ENCODE measurements at places on chromosomes 6 and 20.

GRCh38 chr6:43241446-43241845 lies 1.8 kb upstream of the TTBK1 start:
- no peak for DNase-seq

DNA sequence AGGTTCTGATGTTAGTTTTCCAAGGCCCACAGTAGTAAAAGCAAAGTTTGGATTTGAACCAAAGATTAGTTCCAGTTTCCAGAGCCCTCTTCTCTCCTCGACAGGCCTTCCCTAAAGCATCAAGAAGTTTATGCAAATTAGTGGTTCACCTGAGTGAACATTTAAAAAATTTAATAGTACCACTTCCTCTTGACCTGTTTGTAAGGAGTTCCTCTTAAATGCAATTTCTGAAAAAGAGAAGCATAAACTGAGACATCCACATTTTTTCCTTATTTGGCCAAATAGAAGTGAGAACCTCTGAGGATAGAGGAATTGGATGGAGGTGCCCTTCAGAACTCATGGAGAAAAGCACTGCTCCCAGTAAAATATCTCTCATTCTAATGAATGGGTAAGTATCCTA lies 1.2 kb upstream of the DSE start:
- DNase-seq, result no peak

DNA sequence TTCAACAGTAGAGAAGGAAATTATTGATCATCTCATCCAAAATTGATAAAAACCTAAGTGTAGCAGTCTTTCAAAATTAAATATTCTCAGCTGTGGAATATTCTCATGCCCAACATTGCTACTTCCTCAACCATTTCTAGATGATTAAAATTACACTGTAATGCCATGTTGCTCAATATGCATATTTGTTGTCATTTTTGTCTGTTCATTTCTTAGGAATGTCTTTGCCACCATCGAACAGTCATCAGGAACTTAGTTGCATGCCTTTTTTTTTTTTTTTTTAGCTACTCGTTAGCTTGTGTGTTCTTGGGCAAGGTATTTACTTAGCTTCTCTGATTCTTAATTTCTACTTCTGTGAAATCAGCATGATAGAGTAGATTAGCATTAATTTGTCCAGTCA lies 188.6 kb downstream of the DTNBP1 start:
- DNase-seq, result no peak

GRCh38 chr20:59678288-59678687 lies 73.9 kb downstream of the PHACTR3 start:
- DNase-seq, result peak; percentile 45

DNA sequence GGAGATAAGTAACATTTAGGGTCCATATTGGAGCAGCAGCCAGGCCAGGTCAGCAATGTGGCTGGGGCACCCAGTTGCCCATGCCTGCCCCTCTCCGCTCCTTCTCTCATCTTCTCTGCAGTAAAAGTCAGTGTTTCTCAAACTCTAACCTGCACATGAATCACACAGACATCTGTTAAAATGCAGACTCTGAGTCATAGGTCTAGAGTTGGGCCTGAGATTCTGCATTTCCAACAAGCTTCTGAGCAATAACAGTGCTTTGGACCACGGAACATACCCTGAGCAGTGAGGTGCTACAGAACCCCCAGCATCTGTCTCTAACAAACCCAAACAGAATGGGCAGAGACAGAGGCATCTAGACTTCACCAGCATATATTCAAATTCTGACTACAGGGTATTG lies 10.1 kb downstream of the PHF10 start:
- DNase-seq, result no peak

DNA sequence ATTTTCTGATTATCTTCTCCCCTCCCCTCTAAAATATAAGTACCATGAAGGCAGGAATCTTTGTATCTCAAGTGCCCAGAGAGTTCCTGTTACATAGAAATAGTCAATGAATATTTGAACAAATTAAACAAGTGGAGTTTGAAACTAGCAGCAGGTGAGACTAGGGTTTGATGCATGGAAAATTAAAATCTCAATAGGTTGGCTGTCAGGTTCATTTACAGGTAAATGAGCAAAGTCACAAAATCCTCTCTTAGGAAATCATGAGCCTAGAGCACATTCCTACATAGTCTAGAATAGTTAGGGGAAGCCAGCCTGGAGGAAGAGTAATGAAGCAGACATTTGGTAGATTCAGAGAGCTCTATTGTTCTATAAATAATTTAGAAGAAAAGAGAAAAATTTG lies 140.4 kb downstream of the HS3ST5 start:
- no peak for DNase-seq

- peak; percentile 60 for DNase-seq
Measured at GRCh38 chr20:7189231-7189630, 421.7 kb downstream of the BMP2 start.

DNA sequence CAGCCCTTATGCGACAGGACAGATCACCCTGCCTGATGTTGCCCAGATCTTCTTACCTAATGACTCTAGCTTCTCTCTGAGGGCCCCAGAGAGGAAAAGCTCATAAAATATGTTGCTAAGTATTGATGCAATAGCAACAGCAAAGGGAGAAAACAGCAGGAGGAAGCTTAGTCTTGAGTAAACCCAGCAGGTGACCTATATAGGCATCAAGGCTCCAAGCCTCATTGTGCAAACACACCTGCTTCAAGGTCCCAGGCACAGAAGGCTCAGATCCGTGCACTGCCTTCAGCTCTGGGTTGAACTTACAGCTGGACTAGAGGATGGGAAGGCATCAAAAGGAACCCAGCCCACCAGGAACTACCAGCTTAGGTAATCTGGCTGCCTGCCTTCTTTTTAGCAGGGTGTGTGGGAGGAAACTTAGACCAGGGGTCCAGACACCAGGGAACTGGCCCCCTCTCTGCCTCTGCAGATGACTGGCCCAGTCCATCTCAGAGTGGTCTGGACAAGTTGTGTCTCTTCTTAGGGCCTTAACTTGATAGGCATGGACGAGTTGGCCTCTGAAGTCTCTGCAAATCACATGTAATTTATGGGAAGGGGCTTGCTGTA lies 34.4 kb downstream of the TGM3 start:
- no peak for DNase-seq

- no peak for DNase-seq
Measured at GRCh38 chr6:132392792-132393191, 8.5 kb downstream of the MOXD1 start.

DNA sequence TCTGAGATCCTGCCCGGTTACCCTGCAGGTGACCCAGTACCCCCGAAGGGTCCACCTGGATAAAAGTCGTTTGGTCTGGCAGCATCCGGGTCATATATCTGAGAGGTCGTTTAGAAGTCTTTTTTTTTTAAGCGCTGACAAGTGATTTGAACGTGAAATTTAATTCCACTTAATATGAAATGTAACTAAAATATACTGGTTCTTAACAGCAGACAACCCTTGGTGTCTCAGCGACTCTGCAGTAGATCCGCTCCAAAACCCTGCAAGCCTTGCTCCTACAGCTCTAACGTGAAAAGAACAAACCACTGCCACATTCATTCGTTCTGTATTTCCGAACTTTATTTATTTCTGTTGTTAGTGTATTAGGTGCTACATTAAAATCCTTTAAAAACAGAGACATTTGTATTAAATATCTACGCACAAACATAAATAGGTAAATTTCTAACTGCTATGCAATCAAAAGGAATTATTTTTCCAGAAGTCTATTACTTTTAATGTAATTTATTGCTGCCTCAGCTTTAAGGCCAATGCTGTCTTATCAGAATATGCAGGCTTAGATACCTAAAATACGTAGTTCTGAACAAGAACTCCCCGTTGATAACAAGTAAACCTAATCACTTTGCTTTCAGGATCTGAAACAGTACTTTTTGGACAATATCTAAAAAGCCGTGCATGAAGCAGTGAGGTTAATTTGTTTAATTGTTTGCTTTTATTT lies 33.5 kb upstream of the TCF21 start:
- DNase-seq, result peak; percentile 75

- DNase-seq, result no peak
Measured at GRCh38 chr6:127215931-127216330, 50.7 kb upstream of the RNF146 start.

GRCh38 chr6:166165558-166166313 lies 1.9 kb downstream of the TBXT start:
- DNase-seq, result peak; percentile 34

DNA sequence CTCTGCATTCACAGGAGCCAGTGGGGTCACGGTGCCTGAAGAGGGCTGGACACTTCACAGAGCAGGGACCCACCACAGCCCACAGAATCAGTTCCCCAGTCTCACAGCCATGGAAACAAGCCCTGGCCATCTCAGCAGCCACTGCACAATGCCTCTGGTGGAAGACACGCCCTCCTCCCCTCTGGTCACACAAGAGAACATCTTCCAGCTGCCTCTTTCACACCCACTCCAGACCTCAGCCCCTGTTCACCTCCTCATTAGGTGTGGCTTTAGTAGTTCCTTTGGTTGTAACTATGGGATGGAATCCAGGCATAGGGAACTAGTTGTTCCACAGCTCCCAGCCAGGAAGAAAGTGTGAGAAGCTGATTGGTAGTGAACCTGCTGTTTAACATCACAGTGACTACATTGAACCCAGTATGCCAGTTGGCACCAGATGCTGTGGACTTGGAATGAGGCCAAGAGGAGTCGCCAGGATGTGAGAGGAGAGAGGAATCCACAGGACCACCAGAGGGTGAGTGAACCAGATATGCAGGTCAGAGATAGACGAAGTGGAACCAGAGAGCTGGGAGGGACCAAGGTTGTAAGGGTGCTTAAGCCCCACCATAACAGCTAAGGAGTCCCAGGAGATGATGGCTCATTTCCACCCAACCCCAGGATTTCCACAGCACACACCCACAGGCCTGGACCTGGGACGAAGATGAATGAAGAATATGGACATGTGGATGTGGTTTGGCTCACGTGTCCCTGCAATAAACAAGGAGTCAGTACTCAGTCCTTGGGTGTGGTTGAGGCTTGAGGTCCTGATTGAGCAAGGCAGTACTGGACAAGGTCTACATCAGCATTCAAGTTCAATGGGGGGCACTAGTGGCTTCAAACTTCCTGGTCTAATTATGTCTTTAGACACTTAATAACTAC lies 8.8 kb upstream of the BTN3A3 start:
- no peak for DNase-seq
